Coronary artery (tissue), 2 donors: ENCODE measurements at places on chromosomes 13 and 19.

DNA sequence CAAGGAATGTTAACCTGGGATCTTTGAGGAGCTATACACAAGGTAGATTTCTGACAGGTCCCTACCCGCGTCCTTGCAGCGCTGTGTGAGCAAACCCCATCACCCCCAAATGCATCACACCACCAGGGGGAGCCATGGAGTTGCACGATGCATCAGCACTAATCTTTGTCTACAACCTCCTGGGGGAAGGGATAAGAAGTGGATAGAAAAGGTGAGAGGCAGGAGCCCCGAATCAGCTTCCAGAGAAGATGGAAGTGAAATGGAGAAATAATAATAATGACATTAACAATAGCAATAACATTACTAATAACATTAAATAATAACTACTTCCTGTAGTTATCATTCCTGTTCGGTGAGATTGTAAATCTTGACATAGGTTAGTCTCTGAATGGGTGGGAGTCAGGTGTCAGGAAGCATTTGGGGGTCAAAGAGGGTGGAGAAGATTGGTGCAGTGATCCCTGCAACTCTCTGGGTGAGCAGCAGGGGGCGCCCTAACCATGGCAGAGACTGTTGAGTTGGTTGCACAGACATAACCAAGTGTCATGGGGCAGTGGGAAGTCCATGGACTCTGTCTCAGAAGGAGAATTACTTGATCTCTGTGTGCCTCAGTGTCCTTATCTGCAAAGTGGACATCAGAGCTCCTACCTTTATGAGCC lies 16.5 kb downstream of the SIGLEC7 start:
- DNase-seq: peak; percentile 67

DNA sequence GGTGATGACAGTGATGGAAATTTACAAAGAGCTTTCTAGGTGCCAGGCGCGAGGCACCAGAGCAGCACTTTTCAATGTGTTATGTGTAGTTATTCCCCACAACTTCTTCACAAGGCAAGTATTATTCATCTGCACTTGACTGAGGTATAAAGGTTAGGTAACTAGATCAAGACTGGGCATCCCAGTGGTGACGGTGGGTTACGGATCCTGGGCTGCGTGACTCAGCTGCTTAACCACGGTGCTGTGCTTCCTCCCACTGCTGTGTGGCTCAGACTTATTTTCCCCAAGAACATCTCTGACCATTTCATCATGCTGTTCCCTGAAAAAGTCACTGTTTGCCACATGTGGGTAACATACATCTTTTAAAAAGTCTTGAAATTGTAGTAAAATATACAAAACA lies 19.3 kb downstream of the EDDM13 start:
- no peak for DNase-seq

- DNase-seq: no peak
These were observed 10.8 kb downstream of the GATAD2A start for GRCh38 chr19:19416280-19416679.

DNA sequence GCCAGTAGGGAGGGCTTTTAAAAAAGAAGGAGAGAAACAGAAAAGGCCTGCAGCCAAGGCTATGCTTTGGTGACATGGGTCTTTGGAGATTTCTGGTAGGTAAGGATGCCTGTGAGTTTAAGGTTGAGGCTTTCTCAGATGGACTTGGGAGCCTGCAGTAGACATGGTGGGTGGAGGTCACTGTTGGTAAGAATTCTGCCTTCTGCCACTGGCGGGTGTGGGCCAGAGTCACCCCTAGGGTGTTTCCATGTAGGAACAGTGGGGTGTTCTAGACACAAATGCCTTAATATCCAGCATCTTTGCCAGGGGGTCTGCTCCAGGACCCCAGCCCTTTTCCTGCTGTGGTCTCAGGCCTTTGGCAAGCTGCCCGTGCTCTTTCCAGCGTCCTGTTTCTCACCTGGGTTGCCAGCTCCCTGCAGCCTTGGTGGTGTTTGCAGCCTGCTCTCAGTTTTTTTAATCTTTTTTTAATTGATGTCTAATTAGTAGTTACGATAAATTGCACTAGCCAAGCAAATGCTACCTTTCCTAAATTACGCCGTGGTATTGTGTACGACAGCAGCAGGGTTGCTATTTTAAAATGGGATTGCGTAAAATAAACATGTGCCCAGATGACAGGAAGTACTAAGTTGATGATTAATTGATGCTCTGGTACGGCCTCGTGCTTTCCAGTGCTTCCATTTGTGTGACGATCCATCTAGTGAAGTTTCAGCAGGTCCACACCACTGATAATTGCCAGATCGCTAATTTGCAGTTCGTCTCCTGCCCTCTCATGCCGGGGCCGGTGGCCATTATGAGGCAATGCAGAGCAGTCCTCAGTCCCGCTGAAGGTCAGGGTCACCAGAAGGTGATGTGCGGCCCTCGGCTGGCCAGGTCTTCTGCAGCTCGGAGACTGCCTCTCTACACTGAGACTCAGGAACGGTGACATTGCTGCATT lies 35.3 kb upstream of the NPAS1 start:
- DNase-seq: no peak

- no peak for DNase-seq
These were observed 6.3 kb upstream of the FUT2 start for GRCh38 chr19:48689449-48689848.

DNA sequence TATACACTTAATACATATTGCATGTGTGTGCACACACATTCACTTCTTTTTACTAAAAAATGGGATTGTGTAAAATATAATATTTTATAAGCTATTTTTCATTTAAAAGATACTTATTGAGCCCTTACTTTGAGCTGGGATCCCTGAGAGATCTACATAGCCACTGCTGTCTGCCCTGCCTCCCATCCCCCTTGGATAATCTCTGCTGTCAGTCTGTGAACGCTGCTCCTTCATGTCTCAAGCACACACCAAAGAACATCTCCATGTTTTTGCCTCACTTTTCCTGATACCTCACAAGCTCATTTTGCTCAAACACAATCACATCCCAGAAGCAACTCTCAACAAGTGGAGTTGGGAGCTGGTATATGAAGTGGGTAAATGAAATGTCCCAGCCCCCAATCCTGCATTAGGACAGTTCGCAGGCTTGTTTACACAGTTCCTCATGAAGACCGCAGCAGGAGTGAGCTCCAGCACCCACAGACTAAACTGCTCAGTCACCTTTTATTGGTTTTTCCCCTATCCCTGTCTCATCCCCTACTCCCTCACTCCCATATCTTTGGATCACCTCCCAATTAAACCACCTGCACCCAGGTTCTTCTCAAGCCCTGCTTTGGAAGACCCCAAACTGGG lies 108.3 kb upstream of the FRY start:
- DNase-seq: no peak

DNA sequence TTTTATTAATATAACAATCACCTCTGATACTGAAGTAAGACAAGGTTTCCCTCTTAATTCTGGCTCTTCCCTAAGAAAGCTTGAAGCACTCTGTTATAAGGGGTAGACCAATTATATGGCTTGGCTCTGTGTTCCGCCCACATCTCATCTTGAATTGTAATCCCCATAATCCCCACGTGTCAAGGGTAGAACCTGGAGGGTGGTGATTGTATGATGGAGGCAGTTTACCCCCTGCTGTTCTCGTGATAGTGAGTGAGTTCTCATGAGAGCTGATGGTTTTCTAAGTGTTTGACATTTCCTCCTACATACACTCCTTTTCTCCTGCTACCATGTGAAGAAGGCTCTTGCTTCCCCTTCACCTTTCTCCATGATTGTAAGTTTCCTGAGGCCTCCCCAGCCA lies 363.8 kb upstream of the PCDH20 start:
- DNase-seq: no peak

GRCh38 chr13:97376981-97377380 lies 57.0 kb upstream of the RAP2A start:
- DNase-seq: no peak

- no peak for DNase-seq
These were observed 674 bp upstream of the FBXL12 start for GRCh38 chr19:9819596-9819909.

DNA sequence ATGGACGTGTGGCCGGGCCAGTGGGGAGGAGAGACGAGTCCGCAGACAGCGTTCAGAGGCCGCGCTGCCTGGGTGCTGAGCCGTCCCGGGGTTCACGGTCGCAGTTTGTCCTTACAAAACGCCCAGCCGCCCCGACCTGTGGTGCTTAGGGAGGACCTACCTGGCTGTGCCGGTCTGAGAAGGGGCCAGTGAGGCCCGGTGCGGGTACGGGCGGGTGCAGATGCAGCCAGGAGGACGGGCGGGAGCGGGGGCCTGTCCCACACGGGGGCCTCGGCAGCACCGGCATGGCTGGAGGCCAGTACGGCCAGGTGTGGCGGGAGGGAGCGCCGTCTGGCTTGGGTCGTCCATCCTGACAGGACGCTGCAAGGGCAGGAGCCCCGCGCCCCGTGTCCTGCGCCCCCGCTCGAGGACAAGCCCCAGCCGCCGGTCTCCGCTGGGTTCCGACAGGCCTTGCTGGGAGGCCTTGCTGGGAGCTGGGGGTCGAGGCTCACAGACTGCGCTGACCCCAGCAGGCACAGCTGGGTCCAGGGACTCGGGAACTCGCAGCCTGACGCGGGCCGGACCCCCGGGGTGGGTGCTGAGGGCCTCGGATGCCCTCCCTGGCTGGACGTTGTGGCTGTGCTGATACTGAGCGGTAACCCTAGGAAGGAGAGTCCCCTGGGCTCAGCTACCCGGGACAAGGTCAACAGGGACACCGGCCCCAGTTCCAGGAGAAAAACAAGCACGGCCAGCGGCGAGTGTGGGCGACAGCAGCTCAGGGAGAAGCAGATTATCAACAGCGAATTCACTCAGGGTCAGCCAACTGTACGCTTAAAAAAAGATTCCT lies 5.3 kb upstream of the PROZ start:
- DNase-seq: peak; percentile 85

DNA sequence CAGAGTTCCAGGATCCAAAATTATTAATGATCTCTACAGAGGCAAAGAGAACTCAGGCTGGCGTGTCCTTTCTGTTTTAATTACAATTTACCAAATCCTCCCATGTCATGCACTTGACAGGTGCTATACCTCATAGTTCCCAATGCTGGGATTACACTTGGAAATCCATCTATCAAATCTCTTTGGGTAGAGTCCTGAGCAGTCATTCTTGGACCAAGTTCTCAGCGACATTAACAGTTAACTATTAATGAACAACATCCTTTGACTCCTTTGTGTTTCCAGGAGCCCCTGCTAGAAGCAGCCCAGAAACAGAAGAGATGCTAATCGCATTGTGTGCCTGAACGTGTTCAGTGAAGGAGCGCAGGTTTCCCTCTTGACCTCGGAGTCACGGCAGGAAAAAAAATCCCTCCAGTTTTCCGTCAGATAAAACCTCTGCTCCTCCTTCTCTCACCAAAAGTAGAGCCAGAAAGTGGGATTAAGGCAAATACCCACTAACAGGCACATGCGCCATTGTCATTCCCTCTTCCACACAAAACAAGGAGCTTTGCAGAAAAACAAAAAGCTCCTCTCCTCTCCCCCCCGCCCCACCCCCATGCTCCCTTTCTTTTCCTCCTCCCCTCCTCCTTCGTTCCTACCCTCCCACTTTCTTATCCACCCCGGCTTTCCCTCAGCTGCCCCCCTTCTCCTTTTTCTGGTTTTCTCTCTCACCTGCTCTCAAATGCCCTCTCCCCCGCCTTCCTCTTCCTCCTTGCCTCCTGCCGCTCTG lies 224.7 kb downstream of the ZIC5 start:
- DNase-seq: no peak

GRCh38 chr19:33293255-33294057 lies 8.9 kb downstream of the CEBPA start:
- no peak for DNase-seq

DNA sequence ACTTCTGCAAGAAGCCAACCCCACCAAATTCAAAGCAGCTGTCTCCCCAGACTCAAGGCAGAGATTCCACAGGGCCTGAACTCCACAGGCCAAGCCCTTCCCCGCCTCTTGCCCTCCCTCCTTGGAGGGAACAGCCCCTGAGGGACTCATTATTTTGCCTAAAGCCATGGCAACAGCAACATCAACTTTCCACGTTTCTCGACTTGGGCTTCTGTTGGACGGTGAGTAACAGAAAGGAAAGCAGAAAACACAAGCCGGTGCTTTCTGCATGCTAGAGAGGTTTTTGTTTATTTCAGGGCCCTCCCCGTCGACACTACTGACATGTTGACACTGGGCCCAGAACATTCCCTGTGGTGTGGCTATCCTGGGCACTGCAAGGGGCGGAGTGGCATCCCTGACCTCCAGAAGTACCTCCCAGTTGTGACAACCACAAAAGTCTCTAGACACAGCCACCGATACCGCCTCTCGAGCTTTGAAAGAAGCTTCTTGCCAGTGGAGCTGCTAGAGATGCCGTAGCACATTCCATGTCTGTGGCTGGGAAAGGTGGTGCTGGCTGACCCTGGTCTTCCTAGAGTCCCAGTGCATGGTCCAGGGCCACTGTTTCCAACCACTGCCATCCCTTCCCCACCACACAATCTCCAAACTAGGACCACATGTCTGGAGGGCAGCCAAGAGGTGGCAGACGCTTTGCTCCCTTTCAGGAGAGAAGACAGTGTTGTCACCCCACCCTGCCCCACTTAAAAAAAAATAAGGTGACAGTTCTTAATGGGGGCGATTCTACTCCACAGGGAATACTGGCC lies 12.8 kb downstream of the CAPS start:
- peak; percentile 85 for DNase-seq

DNA sequence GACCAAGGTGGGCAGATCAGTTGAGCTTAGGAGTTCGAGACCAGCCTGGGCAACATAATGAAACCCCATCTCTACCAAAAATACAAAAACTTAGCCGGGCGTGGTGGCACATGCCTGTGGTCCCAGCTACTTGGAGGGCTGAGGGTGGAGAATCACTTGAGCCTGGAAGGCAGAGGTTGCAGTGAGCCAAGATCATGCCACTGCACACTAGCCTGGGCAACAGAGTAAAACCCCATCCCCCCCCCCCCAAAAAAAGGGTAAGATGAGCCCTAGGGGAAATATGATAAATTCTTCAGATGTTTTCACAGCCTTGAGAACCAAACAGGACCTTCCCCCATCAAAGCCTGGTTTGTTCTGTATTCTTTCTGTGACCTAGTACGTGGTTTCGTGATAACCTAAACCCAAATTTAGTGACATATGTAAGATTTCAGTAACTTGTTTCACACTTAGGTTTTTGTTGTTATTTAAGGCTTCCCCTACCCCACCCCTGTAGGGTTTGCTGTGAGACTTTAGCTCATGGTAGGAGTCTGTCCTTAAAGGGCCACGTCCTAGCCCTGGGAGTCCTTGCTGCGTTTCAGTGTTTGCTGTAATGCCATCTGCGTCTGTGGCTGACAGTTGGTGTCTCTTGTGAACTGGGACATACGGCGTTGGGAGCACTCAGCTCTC lies 49.6 kb downstream of the MYO9B start:
- no peak for DNase-seq

- DNase-seq: no peak
These were observed 860.3 kb downstream of the DIAPH3 start for GRCh38 chr13:59303433-59303832.

DNA sequence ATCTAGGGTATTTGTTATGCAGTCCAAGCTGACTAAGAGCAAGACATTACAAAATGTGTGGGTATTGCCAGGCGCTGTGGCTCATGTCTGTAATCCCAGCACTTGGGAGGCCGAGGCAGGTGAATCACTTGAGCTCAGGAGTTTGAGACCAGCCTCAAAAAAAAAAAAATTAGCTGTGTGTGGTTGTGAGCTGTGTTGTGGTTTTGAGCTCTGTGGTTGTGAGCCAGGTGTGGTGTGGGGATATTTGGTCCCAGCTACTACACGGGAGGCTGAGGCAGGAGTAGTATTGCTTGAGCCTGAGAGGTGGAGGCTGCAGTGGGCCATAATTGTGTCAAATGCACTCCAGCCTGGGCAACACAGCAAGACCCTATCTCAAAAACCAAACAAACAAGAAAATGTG lies 5.6 kb upstream of the KEAP1 start:
- DNase-seq: no peak
